T follicular helper cell (primary cell): ENCODE measurements at places on chromosomes 4 and X.

GRCh38 chrX:12878536-12878935 is 11.7 kb downstream of the TLR7 start:
- no peak for DNase-seq

- DNase-seq: no peak
Measured at GRCh38 chr4:40202474-40202873, 5.6 kb downstream of the RHOH start.

- DNase-seq: no peak
Measured at GRCh38 chr4:72942565-72942964, 127.0 kb downstream of the COX18 start.

DNA sequence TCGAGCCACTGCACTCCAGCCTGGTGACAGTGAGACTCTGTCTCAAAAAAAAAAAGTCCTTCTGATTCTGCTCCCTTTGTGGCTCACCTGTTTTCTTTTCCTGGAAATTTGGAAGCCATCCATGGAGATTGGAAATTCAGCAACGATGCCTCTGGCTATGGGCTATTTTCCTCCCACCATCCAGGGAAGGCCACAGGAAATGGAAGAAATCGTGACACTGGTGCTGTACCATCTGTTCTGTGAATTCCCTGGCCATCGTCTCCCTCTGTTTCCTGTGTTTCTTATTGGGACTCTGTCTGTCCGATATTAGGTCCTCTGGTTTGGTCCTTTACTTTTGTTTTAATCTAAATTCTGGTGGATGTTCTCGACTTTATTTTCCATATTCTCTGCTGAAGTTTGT is 29.4 kb upstream of the ADRA2C start:
- no peak for DNase-seq

GRCh38 chr4:173998471-173999144 is 284.9 kb downstream of the FBXO8 start:
- DNase-seq: no peak

- no peak for DNase-seq
Measured at GRCh38 chr4:15665753-15666365, 10.7 kb upstream of the FBXL5 start.

DNA sequence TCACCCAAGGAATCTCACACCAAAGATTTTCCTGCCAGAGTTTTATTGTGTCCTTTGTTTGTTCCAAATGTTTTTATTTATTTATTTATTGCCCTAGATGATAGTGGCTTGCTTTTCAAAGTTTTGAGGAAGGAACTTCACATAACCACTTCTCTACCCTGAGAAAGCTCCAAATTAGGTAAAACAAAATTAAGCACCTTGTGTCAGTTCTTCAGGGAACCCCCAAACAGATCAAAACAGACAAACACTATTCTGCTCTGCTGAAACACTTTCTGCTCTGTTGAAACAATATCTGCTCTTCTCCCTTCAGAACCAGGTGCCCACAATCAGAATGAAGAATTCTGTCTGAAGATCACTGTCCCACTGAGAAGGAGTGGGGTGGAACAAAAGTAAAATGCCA is 16.5 kb upstream of the CYBB start:
- no peak for DNase-seq

DNA sequence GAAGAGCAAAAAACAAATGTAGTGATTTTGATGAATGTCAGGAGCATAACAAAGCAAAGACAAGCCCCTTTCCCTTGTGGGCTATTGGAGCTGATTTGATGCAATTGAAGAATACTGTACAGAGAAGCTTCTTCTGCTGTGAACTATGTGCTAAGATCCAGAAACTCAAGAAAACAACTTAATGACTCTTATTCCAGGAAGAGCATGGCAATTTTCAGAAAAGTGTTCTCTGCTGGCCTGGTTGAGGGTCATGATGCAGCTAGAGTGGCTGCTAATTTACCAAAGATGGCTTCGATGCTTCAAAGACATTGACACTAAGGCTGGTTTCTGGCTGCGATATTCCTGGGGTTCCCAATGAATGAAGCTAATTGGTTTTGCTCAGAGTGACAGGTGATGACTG is 45.8 kb downstream of the TNIP3 start:
- no peak for DNase-seq

- no peak for DNase-seq
Measured at GRCh38 chr4:22485737-22486136, 30.1 kb downstream of the ADGRA3 start.

DNA sequence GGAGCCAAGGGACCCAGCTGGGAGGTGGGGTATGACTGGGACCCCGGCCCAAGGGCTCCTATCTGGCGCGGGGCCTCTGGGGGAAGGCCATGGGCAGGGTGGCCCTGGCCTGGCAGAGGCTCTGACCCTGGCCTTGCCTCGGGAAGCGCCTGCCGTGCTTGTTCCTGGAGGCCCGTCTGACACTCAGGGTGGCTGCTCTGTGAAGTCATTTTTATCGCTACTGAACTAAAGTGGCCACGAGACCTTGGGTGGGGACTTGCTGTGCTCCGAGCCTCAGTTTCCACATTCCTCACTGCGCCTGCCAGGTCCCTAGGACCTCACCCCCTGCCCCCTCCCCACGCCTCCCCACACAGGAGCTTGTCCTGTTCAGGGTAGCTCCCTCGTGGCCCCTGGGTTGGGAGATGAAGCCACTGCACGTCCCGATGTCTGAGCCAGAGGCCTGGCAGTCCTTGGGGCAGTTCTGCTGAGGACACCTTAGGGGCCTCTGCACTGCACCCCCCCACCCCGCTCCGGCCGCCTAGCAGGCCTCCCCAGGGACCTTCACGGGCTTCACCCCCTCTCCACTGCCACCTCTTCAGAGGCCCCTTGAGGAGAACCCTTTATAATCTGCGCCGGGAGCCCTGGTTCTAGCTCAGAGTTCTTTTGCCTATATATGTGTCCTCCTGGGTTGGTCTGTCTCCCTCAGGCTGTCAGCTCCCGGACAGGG is 639 bp upstream of the SORCS2 start:
- DNase-seq: no peak

DNA sequence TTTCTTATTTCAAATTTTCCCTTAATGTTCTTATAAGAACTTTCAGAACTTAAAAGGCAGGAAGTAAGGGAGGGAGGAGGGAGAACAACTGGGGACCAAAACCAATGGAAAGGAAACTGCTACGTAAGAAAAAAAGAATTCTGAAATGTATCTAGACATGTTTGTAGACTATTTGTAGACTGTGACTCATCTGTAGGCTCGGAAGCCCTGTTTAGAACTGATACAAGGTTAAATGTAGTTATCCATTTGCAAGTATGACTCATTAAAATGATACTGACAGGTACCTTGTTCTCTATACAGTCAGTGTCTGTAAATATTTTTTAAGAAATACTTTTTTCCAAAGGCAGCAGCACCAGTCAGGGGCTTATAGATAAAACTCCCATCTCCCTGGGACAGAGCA is 202.0 kb downstream of the DHX15 start:
- no peak for DNase-seq

GRCh38 chr4:18321956-18322530 is 300.5 kb upstream of the LCORL start:
- no peak for DNase-seq

DNA sequence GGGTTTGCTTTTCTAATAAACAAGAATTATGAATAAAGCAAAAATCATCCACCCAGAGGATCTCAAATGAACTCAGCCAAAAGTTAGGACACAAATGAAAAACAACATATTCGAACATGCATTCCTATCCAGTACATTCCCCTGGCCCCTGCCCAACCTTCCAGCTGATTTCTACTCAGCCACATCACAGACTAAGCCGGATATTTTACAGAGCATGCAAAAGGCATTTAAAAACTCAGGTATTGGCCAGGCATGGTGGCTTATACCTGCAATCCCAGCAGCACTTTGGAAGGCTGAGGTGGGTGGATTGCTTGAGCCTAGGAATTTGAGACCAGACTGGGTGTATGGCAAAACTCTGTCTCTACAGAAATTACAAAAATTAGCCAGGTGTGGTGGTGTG is 54.6 kb downstream of the RELL1 start:
- no peak for DNase-seq

DNA sequence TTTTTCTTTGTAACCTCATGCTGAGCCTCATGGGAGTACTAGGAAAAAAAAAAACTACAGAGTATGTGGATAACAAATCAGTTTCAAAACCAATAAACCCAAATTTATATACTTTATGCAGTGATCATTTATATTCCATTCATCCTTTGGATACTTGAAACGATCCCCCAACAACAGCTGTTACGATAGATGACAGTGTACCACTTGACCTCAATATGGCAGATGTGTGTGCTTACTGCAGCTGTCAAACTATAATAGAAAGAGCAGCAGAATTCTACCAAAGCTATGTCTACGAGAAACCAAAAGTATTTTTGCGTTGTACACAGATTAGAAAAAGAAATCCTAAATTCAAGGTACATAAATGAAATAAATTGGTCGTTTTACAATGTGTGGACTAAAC is 337.8 kb downstream of the PDGFC start:
- no peak for DNase-seq

GRCh38 chr4:7962609-7963508 is 23.2 kb upstream of the AFAP1 start:
- DNase-seq: no peak
